ENCODE measurements at places on chromosomes 3 and 15.
A peak's percentile ranks its signal among the peaks of the same experiment; 100 is the strongest.

DNA sequence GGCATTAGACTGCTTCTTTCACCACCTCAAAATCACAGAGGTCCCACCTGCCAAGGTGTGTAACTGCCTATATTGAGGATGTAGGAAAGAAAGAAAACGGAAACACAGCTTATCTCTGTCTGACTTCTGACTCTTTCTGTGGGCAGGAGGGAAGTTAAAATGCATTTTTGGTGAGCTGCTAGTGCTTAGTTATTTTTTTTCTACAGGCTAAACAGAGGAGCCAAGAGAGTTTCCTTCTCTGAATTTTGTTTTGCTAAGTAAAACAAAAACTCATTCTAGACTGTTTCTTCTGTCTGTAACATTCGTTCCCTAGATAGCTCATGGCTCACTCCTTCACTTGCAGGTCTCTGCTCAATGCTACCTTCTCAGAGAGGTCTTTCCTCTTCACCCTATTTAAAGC is 18.8 kb upstream of the AMOTL2 start:
- DNase-seq, result no peak

GRCh38 chr3:138066383-138066782 is 49.0 kb downstream of the DZIP1L start:
- DNase-seq, result no peak

GRCh38 chr3:50212502-50212901 is 7.4 kb downstream of the SLC38A3 start:
- DNase-seq, result no peak

DNA sequence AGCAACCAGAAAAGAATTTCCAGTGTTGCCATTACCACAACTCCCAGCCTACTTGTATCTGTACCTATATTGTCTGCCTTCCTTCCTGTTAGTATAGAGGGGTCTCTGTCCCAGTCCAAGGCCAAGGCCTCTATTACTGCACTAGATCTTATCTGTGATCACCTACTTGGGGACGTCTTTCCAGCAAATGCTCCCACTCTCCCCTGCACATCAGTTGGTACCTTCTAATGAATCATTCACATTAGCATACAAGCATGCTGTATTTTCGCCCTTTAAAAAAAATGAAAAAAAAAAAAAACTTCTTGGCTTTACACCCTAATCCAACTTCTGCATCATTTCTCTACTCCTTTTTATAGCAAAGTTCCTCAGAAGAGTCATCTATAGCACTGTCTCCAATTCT is 4.8 kb upstream of the AVEN start:
- no peak for DNase-seq

DNA sequence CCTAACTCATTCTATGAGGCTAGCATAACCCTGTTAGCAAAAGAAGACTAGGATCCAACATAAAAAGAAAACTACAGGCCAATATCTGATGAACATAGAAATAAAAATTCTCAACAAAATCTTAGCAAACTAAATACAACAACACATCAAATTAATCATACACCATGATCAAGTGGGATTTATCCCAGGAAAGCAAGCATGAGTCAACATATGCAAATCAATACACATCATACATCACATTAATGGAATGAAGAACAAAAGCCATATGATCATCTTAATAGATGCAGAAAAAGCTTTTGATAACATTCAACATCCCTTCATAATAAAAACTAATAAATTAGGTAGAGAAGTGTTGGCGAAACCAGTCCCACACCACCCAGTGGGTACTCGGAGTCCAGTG is 136.1 kb upstream of the MME start:
- DNase-seq, result no peak

- DNase-seq, result peak; percentile 49
Measured at GRCh38 chr3:188468662-188469061, 314.7 kb downstream of the LPP start.

DNA sequence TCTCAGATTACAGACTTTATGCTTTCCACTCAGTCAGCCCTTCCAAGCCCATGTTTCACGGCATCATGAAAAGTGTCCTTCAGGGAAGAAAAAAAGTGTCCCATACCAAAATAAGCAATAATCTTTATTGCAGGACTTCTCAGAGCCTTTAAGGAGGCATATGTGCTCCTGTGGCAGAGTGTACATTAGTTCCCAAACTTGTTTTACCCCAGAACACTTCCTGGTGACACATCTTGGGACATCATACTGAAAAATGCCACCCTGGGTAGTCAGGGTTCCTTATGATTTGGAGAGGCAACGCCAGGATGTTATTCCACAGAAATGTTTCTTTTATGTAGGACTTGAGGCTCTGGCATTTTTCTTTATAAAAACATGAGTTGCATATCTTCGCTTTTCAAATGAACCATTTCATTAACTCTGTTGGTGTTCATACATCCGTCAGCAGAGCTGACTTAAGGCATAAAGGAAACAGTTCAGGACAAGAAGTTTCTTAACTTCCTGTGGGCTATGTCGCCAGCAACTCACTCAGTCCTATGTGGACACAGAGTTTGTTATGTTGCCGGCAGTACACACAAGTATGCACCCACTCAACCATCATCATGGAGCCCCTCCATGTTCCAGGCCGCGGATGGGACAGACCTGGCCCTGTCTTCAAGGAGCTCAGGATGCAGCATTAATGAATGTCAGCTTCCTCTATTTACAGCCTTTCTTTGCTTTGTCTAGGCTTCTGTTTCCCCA is 63.8 kb downstream of the CASR start:
- DNase-seq, result no peak

- DNase-seq, result no peak
Measured at GRCh38 chr3:43581343-43581742, 40.5 kb downstream of the ANO10 start.

- DNase-seq, result no peak
Measured at GRCh38 chr3:193737191-193737751, 144.3 kb downstream of the OPA1 start.

DNA sequence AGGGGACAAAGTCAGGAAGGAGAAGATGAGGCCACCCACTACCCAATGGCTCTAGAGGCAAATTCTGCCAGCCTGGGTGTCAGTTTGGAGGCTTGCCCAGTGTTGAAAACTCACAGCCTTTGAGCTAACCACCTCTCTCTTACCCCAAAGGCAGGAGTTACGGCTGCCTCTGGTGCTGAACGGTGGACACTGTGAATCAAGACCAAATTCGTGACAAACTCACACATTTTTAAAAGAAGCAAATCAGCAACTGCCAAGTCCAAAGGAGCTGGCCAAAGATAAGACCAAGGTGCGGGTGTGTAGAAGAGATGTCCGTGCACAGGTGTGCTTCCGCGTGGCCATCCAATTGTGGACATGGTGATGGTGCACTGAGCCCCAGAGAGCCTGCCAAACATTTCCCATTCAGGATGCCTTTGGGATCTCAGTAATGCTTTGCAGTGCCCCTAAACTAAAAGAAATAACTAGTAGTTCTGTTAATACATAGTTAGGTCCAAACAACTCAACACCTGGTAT is 74.6 kb downstream of the FAM174B start:
- no peak for DNase-seq

DNA sequence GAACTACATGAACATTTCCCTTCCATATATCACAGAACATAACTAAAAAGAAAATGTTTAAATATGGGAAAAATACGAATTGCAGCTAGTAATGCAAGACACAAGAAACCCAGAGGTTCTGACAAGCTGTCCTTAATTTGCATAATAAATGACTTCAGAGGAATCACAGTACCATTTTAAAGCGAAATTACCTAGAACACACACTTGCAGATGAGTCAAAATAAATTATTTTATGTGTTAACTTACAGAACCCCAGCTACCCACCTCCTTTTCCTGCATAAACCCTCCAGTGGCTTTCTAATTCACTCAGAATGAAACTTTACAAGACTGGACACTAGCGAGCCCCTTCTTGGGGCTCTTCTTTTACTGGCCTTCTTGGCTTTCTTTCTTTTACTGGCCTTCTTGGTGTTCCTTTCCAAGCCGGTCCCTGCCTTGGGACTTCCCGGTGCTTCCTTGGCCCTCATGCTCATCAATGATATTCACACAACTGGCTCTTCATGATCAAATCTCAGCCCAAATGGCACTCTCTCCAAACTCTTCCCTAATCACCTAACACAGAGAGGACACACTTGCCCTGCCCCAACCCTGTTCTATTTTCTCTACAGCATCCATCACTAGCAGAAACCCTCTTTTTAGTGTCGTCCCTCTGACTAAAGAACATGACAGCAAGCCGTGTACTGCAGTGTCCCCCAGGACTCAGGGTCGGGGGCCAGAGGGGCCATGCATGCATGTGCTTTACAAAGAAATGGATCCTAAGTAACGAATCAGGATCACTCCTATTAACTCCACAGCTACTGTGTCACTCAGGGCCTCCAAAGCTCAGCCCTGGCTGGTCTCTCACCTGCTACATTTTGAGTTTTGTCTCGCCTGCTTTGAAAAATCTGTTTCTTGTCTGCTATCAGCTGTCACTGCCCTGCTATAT is 4.8 kb downstream of the CHSY1 start:
- no peak for DNase-seq

- DNase-seq, result no peak
Measured at GRCh38 chr3:102237838-102238237, 197.0 kb upstream of the ZPLD1 start.

- no peak for DNase-seq
Measured at GRCh38 chr3:96267577-96267976, 546.8 kb upstream of the EPHA6 start.

GRCh38 chr3:103785537-103785936 is 1350.7 kb downstream of the ZPLD1 start:
- DNase-seq, result no peak

DNA sequence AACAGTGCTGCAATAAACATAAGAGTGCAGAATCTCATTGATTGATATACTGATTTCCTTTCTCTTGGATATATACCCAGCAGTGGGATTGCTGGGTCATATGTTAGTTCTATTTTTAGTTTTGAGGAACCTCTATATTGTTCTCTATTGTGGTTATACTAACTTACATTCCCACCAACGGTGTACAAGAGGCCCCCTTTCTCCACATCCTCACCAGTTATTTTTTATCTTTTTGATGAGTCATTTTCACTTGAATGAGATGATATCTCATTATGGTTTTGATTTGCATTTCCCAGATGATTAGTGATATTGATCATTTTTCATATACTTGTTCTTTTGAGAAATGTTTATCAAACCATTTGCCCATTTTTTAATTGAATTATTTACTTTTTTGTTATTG is 12.4 kb upstream of the IREB2 start:
- DNase-seq, result no peak

DNA sequence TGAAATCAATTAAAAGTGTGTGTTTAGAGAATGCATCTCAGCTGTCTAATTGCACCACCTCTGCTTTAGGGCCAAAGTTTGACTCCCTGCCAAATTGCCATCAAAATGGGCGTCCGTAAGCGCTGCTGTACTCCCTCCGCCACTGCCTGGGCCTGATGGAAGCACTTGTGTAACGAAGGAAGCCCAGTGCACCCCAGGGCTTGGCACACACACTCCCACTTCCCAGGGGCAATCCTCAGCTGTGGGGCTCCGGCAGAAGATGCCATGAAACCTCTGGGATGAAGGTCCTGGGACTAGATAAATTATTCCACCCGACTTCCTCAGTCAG is 137.8 kb downstream of the RORA start:
- no peak for DNase-seq

DNA sequence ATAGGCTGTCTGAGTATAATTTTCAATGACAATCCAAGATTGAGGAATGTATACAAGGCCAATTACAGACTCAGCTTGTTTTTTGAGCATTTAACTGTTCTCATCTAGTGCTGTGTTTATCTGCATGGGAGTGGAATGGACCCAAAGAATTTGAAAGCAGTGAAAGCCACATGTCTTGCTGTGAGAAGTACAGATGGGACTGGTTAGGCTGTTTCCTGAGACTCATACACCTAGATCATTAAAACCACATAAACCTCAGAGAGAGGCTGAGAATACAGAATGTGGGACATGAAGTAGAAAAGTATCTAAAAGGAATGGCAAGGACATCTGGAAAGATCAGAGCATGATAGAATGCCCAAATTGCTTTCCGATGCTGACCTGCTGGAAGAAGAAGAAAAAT is 224.6 kb downstream of the NLGN1 start:
- DNase-seq, result no peak

DNA sequence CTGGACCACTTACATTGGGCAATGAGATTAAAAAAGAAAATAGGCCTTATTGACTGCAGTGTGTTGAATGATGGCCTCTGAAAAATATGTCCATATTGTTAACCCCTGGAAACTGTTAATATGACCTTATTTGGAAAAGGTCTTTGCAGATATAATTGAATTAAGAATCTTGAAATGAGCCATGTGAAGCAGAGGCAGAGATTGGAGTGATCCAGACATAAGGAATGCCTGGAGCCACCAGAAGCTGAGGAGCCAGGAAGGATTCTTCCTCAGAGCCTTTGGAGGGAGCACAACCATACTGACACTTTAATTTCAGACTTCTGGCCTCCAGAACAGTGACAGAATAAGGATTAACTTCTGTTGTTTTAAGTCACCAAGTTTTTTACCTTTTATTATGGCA is 510.4 kb upstream of the AGTR1 start:
- DNase-seq, result no peak

- peak; percentile 50 for DNase-seq
Measured at GRCh38 chr15:95105229-95105628, 873.9 kb downstream of the MCTP2 start.

DNA sequence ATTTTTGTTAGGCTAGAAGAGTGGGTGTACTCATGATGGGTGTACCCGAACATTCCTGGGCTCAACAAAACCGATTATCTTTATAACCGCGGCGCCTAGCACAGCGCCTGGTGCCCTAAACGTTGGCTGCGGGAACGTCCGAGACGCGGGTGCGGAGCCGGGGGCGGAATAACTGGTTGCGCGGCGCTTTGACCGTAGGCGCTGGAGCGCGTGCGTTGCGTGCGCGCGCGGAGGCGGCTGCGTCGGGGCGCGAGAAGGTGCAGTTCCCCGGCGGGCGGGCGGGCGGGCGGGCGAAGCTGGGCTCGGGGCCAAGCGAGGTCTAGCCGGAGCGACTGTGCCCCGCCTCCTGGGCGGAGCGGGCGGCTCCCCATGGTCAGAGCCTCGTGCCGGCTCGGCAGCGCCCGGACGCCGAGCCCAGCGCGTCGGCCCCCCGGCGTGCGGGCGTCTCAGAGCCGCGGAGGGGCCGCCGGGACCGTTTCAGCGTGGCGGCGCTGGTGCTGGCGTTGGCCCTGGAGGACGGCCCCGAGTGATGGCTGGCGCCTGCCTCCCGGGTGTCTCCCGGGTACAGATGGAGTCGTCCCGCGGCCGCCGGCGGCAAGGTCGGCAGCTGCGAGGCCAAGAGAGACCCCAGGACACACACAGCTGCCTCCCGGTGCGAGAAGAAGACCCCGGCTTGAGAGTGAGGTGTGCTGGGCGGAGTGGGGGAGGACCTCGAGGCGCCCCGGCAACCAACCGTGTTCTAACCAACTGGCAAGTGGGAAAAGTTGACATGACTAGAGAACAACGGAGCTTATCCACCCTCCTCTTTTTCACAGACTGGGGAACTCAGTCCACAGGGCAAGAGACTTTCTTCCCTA is at the start of gene PLAAT1:
Gene PLAAT1 (plus strand): TSS at position 373 of the 857 bp plus-strand sequence. CDS start 14,429 bp downstream, outside the sequence.
- peak; percentile 54 for DNase-seq

DNA sequence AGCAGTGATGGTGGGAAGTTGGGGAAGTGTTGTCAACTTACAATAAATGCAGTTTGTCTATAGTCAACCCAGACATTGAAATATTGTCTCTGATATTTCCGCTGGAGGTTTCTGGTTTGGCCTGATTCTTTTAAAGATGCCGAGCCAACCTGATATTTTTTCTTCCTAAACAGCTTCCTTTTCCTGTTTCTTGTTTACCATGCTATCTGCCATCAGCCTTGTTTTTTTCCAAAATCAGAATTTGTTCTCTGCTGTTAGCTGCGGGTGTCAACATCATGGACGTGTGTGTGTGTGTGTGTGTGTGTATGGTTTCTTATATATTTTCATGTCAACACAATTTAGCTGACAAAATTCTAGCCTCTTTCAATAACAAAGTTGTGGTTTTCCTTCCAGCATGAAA is 41.2 kb upstream of the XCR1 start:
- no peak for DNase-seq
